ENCODE measurements at places on chromosomes 2 and 18.
A peak's percentile ranks its signal among the peaks of the same experiment; 100 is the strongest.

GRCh38 chr18:10147226-10147625, 233.4 kb downstream of the VAPA start:
- no peak for DNase-seq

DNA sequence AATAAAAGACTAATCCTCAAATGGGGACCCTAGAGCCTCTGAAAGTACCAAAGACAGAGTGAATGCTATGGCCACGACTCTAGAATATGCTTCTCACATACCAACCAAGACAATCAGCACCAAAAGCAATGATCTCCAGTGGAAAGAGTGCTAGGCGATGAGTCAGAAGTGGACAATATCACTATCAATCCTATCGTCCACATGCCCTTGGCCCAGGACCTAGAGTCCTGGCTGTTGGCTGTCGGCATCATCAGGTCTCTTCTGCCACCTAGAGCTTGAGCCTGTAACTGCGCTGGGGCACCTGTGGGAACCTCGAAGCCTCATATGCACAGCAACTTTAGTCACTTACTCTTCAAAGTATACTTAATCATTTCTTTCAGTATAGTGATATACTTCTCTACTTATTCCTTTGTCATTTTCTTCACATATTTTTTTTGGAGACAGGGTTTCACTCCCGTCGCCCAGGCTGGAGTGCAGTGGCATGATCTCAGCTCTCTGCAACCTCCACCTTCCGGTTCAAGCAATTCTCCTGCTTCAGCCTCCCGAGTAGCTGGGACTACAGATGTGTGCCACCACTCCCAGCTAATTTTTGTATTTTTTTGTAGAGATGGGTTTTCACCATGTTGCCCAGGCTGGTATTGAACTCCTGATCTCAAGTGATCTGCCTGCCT, 29.7 kb downstream of the NOL10 start:
- peak; percentile 19 for DNase-seq

GRCh38 chr18:9017905-9018227, 84.6 kb upstream of the NDUFV2 start:
- no peak for DNase-seq

GRCh38 chr18:23330423-23330822, 122.7 kb upstream of the RIOK3 start:
- DNase-seq: no peak

- no peak for DNase-seq
Measured at GRCh38 chr2:239112127-239112774, 264.4 kb downstream of the TWIST2 start.

GRCh38 chr2:45856391-45857274, 205.2 kb downstream of the PRKCE start:
- DNase-seq: no peak

GRCh38 chr2:46014911-46015654, 282.1 kb upstream of the EPAS1 start:
- peak; percentile 48 for DNase-seq

DNA sequence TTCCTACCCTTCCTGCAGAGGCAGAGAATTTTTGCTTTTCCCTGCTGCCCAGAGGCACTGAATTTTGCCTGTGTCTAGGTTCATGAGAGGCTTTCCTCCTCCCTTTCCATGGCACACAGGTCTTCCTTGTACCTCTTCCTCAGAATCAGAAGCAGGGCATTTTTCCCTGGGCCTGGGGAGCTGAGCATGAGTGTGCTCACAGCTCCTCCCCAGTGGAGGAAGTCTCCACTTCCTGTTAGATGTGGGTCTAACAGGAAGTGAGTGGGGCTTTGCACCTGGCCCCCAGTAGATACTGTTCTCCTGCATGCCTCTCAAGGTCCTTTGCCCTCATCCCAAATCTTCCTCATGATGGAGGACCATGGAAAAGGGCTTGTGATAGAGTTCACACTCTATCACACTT, 297.2 kb upstream of the FIGN start:
- no peak for DNase-seq

DNA sequence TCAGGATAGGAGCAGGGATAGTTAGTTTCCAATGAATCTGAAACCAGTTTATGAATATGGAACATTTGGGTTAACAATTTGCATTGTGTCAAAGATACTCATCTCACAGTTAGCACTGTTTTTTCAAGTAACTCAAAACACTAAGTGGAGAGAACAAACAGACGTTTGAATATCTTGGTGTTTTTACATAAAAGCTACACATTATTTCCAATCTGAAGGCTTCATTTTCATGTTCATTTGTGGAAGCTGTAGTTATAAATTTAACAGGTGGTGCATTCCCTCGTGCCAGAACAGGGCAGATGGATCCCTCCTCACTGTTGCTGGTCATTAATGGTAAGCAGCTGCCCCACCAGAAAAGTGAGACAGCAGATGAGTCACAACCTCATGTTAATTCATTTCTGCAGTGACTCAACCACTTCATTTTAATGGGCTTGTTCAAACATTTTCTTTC, 286.9 kb downstream of the TMX3 start:
- DNase-seq: no peak

- peak; percentile 38 for DNase-seq
Measured at GRCh38 chr2:200788121-200788718, 23.5 kb upstream of the BZW1 start.

DNA sequence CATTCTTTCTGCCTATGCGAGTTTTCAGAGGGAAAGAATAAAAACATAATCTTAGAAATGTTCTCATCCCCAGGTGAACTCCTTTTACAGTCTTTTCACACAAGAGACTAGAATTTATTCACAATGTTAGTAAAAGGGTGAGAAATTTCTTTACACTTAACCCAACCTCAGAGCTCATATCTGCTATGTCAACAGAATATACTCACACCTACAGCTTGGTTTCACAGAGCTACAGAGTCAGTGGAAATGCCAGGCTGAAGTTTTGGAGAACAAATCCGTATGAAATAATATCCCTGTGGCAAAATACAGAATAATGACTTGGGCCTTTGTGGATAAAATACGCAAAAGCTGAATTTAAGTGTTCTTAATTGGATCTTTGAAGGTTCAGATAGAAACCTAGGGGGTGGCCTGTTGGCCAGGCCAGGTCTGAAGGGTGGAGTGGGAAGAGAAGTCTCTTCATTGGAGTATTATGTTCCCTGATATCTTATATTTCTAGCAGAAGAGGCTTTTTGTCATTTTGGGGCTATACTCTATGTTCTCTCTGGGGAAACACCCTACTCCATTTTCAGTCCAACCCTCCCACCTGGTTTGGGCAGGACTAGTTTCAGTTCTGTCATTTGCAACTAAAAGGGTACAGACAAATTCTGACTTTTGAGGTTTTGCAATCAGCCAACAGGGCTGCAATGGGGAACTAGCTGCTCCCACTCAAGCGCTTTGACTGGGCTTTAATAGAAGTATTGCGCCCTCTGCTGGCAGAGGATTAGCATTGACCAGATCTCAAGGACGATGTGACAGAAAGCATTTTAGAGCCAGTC, 25.7 kb downstream of the FBXO48 start:
- peak; percentile 90 for DNase-seq

DNA sequence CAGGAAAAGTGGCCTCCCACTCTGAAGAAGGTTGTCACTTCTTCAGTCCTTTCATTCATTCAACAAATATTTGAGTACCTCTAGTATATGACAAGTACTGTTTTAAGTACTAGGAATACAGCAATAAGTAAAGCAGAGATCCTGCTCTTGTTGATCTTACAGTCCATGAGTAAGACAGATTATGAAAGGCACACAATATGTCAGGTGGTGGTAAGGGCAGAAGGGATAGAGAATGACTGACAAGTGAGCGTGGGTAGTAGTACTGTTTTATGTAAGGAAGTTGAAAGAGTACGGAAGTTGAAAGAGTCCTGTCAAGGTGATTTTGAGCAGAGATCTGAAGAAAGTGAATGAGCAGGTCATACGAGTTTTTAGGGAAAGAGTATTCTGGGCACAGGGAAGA, 111.3 kb downstream of the GALNT1 start:
- no peak for DNase-seq

GRCh38 chr2:88059979-88060906, 4.7 kb upstream of the KRCC1 start:
- no peak for DNase-seq

DNA sequence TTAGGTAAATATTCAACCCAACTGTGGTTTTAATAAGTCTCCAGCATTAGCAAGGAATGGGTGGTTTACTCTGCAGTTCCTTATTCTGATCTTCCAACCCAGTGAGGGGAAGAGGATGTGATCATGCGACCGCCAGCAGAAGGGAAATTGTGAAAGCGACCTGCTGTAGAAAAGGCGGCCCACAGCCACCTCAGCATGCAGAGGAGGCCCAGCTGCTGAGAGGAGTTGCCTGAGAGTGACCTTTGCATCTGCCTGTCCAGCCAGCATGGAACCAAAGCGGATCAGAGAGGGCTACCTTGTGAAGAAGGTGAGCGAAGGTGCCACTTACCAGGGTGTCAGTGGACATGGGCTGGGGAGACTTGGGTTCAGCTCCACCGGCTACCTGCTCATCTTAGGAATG, at the start of gene PLEK:
TSS of gene PLEK (plus strand) at position 196 of the 400 bp plus-strand sequence. CDS start at position 266, 70 bp downstream.
- peak; percentile 76 for DNase-seq

DNA sequence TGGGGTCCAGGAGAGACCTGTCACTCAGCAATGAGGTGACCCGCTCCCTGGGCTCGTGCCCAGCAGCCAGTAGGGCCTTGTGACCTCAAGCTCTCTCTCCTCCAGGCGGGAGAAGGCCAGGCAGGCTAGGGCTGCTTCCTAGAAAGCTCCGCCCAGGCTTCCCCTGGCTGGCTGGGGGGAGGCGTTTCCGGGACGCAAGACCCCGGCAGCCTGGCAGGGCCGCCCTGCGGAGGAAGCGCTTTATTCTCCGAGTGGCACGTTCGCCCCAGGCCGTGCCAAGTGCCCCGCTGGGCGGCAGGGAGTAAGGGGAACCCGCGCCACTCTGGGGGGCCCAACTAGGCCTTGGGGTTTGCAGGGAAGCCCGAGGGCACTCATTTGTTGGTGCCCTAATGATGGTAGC, 21.2 kb upstream of the EPAS1 start:
- no peak for DNase-seq

- no peak for DNase-seq
Measured at GRCh38 chr2:151165105-151165684, 96.5 kb downstream of the RBM43 start.

DNA sequence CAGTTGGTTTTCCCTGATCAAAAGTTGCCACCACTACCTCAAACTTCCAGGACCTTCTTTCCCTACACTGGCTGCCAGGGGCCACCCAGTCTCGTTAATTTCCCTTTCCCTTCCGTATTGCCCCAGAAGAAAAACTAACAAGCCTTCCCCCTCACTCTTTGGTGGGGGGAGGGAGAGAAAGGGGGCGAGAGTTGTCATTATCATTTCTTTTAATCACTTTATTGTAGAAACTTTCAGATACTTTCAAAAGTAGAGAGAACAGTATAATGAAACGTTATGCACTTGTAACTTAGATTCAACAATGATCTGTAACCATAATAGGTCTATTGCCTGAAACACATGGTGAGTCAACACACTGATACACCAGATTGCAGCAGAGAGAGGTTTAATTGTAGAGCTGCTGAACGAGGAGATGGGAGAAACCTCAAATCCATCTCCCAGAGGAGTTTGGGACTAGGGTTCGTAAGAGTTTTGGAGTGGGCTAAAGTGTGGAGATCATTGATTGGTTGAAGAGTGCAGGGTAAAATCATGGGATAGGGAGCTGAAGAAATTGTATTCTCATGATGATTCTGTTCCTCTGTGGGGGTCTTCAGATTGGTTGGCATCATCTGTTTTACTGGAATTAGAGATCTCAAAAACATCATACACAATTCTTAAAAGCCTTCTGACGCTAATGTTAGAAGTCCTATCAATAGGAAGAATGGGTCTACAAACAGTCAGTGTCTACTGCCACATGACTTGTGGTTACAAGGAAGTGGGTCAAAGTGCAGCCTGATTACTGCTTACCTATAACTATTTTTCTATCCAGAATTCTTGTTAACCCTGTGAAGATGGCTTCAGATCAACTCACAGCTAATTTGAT, 2.6 kb upstream of the RNF149 start:
- DNase-seq: no peak

DNA sequence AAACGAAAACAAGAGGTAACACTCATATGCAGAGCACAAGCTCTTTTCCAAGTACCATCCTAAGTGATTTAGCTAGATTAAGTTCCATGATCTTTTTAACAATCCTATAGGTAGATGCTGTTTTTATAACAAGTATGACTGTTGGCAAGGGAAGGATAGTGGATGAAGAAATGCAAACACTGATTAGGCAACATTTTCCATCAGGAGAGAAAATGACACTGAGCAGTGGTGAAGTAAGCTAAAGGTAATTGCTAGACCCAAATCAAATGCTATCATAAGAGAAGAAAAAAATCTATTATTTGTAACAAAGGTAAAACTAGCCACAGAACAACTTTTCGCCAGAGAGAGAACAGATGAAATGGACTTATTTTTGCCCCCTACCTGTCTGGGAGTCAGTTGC, 34.3 kb upstream of the BARD1 start:
- no peak for DNase-seq

- DNase-seq: no peak
Measured at GRCh38 chr2:231765496-231765929, 15.6 kb downstream of the PDE6D start.

GRCh38 chr2:136236019-136236418, 118.1 kb upstream of the CXCR4 start:
- DNase-seq: no peak

DNA sequence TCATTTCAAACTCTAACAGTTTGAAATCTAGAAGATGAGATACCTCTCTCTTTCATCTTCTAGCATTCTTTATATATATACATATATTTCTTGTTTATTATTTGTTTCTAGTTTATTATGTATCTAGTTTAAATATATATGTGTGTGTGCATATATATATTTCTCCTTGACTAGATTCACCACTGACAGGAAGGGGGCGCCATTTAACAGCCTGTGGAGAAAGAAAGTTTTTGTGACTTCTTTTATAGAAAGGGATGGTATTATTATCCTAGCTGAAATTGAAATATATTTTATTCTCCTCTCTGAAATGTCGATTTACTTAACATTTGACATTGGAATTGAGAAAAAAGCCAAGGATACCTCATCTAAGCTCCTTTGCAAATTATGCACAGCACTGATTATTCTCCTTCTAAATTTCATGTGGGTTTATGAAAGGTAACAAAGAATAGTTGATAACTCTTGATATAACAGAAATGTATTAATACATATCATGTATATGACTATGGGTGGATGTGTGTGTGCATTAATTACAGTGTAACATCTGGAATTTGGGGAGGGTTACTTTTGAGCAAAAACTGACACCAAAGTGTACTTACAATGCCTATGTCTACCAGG, 160.7 kb upstream of the NT5C1B start:
- peak; percentile 52 for DNase-seq

GRCh38 chr2:122007577-122007976, 252.1 kb downstream of the TSN start:
- no peak for DNase-seq

- DNase-seq: no peak
Measured at GRCh38 chr2:18208956-18209355, 330.5 kb downstream of the KCNS3 start.

- no peak for DNase-seq
Measured at GRCh38 chr2:186516396-186516795, 30.3 kb downstream of the ZC3H15 start.

DNA sequence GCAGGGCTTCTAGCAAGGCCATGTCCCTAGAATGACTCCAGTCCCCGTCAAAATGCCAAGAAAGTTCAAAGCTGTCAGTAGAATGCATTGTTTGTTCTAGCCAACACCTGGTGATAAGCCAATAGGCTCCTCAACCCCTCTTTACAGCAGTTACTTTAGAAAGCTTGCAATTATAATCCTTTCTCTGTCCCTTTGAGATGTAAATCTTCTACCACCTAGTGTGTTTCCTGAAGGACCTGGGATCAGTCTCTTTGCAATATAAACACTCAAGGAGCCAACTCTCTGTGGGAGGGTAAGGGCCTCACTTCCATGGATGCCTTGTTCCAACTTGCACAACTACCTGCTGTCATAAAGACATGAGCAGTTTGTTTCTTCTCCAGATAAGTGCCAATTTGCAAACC, 301.8 kb downstream of the NBAS start:
- DNase-seq: no peak

Data from stimulated activated effector memory CD8-positive, alpha-beta T cell treated with anti-CD3 and anti-CD28 coated beads, Interleukin-12 subunit alpha, Interleukin-12 subunit beta, amount 100 ng/mL, for 72 hours (primary cell).